ENCODE measurements at places on chromosomes 5 and 9.

GRCh38 chr9:113005777-113006176 lies 6.2 kb downstream of the ZNF883 start:
- no peak for DNase-seq

DNA sequence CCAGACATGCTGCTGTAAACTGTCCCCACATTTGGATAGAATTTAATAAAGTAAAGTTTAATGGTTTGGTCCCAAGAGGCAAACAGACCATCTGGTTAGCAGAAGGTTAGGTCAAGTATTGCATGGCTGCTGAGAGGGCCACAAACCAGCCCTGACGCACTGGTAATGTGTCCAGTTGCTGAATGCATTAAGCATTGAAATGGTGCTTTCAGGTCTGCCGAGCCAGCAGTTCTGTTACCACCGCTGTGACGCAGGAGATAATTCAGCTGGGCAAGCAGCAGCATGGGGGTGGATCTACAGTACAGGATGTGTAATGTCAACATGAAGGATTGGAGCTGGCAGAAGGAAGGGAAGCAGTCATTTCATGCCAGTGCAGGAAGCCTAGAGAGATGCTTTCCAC lies 16.0 kb downstream of the ZNF462 start:
- no peak for DNase-seq

- no peak for DNase-seq
Measured at GRCh38 chr5:160287378-160288051, 24.8 kb downstream of the CCNJL start.

DNA sequence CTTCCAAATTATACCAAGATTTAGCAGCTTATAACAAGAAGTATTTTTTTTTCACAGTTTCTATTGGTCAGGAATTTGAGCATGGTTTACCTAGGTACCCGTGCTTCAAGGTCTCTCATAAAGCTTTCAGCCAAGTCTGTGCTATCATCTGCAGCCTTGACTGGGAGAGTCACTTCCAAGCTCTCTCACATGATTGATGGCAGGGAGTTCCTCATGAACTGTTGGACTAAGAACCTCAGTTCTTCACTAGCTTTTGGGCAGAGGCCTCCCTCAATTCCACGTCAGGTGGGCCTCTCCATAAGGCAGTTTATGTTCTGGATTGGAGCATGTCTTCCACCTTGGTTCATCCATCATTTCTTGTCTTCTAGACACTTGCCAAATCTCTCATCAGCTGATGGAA lies 39.9 kb upstream of the APC start:
- DNase-seq, result no peak

GRCh38 chr5:30736669-30737068 lies 456.8 kb upstream of the CDH6 start:
- no peak for DNase-seq

DNA sequence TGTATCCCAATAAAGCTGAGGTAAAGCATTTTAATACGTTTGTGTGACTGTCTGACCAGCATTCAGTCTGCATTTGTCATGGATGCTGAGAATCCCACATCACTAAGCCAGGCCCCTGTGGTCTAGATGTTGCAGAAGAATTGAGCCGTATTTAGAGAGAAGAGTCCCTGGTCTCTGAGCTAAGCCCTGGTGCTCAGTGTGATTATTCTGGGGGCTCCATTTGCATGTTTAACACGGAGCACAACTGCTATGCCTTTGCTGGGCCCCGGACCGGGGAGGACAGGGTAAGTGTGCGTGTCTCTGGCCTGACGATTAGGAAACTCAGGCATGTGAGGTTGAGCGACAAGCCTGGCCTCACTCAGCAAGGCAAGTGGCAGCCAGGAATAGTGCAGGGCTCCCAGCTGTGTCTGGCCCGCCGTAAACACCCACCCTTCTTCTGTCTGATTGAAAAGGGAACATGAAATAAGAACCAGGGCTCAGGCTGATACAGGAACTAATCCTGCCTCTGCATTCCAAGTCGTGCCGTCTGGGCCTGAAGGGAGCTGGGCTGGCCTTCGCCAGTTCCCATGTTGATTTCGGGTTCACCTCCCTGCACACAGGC lies 22.3 kb downstream of the FAM78A start:
- DNase-seq, result no peak

GRCh38 chr5:173885475-173886010 lies 2.6 kb upstream of the CPEB4 start:
- DNase-seq, result peak; percentile 73

- DNase-seq, result no peak
Measured at GRCh38 chr5:134114886-134115805, 665 bp downstream of the TCF7 start.

DNA sequence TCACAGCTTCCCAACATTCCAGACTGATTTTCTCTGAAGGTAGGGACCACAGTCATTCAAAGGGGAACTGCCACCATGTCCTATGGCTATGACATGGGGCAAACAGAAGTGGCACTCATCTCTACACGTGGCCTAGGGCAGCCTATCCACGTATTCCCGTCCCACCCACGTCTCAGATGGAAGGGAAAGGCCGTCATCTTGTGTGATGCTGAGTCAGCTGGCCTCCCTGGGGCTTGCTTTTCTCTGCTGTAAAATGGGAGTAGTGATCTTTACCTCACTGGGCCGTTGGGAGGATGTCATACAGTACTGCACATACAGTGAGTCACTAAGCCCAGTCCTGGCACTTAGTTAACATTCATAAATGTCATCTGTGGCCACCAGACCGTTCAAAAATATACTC lies 72.3 kb downstream of the RAPGEF1 start:
- no peak for DNase-seq

DNA sequence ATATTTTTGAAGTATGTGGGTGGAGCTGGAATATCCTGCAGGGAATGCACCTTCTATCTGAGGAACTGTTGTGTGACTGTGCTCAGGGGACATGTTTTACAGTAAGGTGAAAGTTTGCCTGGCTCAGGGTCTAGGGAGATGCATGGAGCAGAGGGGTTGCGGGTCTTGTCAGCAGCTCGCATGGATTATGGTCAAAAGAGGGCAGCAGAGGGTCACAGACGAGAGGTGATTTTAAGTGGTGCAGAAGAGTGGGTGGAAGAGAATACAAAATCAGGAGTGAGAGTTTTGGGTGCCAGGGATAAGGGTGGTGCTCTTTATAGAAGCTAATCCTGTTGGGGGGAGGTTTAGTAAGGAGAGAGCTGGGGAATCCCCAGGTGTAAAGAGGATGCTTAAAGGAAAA lies 53.5 kb upstream of the GRIN3A start:
- DNase-seq, result no peak

GRCh38 chr9:70352802-70353201 lies 61.7 kb downstream of the KLF9 start:
- DNase-seq, result no peak

GRCh38 chr5:68738841-68739240 lies 355.0 kb upstream of the SLC30A5 start:
- DNase-seq, result no peak

GRCh38 chr5:150208187-150209098 lies 18.6 kb downstream of the SLC6A7 start:
- peak; percentile 14 for DNase-seq

DNA sequence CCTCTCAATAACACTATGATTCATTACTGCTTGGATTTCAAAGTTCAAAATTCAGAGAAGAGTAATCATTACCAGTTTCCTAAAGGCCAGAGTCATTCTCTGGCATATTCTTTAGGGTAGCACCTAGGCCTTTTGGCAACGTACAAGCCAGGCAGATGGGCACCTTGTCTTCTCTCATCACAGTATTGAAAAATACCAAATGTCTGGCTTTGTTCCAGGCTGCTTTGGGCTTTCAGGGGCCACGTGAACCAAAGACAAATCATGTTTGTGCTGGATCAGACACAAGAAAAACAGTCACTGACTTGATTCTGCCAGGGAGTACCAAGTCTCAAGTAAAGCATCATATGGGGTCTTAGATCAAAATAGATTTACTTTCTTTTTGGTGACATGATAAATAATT lies 15.5 kb downstream of the MEGF9 start:
- DNase-seq, result no peak

GRCh38 chr9:21154018-21154608 lies 12.3 kb downstream of the IFNA21 start:
- DNase-seq, result no peak

DNA sequence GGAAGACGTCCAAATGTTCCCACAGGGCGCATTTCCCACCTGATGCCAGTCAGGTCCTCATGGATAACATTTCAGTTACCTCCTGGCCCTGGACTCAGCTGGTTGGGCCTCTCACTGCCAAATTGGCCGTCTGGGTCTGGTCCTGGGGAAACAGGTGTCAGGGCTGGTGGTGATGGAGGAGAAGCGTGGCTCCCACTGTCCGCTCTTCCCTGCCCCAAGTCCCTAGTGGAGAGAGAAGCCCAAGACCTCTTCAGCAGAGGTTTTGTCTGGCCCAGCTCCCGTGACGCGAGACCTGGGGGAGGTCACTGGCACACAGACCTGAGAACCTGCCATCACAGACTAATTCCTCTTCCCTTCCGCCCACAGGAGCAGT lies 27.8 kb upstream of the PRDM12 start:
- no peak for DNase-seq

- DNase-seq, result no peak
Measured at GRCh38 chr9:2662496-2662895, 40.9 kb downstream of the VLDLR start.

DNA sequence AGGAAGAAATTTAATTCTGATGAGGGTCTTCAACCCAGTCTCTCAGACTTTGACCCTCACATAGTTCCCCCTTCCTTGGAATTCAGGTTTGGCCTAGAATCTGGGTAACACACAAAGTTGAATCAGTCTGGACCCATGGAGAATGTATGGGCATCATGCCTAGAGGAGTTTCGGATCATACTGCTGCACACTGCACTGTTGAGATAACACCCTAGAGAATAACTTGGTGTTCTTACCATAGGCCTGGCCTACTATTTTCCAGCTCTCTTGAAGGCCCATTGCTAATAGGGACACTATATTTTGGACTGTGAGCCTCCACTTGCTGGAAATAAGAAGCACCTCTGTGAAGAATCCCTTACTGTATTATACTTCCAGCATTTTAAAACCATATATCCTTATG lies 413.5 kb downstream of the PLK2 start:
- no peak for DNase-seq

Measured in LoVo (cell line).